Midbrain (tissue), 1 donor: ENCODE measurements at places on chromosomes 5 and 9.

DNA sequence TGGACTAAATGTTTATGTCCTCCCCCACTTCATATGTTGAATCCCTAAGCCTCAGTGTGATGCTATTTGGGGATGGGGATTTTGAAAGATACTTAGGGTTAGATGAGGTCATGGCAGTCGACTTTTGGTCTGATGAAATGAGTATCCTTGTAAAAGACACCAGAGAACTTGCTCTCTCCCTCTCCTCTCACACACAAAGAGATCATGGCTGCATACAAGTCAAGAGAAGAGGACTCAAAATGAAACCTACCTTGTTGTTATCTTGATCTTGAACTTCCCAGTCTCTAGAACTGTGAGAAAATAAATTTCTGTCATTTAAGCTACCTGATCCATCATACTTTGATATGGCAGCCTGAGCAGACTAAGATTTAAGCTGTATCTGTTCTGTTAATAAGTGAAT, 144.0 kb upstream of the HAPLN1 start:
- DNase-seq: no peak

DNA sequence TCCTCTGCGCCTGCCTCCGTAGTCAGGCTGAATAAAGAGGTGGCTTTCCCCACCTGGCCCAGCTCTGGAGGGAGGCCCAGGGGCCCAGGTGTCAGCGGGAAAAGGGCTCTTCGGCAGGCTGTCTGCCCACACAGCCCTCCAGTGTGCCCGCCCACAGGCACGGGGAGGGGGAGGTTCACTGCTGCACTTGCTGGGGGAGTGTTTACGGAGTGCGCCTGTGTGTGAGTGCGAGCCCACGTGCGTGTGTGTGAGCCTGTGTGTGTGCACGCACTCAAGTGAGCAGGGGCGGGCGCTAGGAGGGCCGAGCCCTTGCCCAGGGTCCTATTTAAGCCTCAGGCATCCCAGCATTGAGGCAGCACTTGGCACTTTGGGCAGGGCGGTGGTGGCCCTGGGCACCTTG, 10.9 kb downstream of the DNLZ start:
- no peak for DNase-seq

GRCh38 chr5:159906943-159907342, 9.3 kb upstream of the ADRA1B start:
- no peak for DNase-seq

- no peak for DNase-seq
Observed at GRCh38 chr5:68405026-68405684, 189.6 kb downstream of the PIK3R1 start.

DNA sequence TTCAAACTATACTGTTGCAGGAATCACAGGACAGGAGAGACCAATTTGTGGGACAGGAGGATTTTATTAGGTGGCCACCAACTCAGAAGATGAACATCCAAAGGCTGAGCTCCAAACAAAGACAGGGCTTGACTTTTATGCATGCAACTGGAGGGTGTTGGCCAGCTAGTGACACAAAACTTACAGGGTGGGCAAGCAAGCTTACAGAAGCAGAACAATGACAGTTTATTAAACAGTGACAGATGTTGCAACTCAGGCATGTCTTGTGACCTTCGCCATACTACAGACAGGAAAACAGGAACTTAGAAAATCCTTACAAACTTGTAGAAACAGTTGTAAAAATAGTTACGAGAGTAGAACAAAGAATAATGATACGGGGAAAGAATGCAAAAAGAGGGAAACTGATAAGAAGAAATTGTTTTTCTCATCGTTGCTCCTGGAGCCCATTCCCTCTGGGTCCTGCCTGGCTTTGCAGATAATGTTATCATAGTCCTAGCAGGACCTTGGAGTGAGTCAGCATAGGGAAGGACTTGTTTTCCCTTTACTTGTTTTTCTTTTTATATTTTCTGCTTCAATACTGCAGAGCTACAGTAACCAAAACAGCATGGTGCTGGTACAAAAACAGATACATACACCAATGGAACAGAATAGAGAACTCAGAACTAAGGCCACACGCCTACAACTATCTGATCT, 2083.0 kb upstream of the ACO1 start:
- no peak for DNase-seq

- DNase-seq: no peak
Observed at GRCh38 chr5:131081374-131081773, 83.7 kb downstream of the HINT1 start.

DNA sequence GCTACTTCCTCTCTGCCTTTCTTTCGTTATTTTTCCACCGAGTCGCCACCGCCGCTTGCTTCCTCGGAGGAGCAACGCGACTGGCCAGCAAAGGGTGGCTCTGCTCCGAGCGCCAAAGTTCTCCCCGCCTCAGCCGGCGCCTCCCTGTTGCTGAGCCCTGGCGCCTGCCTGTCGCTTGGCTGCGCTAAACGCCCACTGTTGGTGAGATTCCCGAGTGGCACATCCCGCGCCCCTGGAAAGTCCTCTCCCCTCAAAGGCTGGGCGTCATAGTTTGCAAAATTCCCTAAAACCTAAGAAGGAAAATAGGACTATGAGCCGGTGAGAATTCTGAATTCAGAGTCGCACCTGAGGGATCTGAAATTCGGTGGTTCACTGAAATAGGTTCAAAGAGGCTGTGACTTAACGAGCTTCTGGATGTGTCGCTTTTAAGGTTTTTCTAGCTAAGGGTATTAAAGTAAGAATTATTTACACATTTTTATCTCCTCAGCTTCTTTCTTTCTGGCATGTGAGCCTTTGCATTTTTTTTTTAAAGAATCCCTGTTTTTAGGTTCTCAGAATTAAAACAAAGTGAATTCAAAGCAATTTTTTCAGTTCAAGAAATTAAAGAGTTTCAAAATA, at the start of gene GRIN3A:
GRIN3A (minus strand) TSS at position 82 of the 618 bp plus-strand sequence. CDS start 668 bp downstream, outside the sequence.
- DNase-seq: peak; percentile 18
